ENCODE measurements at places on chromosomes 16 and 17.

DNA sequence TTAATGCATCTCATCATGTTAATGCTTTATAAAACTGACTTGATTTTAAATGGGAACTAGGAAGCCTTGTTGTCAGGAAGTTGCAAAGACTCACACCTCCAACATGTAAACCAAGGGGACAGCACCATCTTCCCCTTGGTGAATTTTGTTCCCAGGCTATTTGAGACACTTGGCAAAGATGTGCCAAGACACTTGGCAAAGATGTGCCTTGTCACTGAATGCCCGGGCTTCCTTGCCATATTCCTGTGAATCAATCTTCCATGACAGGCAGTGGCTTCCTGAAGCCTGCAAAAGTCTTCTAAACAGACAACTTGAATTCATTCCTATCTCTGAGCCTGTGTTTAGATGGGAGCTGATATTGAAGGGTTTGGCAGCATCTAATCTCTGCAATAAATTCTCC lies 465.4 kb upstream of the C16orf82 start:
- DNase-seq, result no peak

- DNase-seq, result no peak
Observed at GRCh38 chr17:63173903-63174302, 207.9 kb downstream of the TANC2 start.

DNA sequence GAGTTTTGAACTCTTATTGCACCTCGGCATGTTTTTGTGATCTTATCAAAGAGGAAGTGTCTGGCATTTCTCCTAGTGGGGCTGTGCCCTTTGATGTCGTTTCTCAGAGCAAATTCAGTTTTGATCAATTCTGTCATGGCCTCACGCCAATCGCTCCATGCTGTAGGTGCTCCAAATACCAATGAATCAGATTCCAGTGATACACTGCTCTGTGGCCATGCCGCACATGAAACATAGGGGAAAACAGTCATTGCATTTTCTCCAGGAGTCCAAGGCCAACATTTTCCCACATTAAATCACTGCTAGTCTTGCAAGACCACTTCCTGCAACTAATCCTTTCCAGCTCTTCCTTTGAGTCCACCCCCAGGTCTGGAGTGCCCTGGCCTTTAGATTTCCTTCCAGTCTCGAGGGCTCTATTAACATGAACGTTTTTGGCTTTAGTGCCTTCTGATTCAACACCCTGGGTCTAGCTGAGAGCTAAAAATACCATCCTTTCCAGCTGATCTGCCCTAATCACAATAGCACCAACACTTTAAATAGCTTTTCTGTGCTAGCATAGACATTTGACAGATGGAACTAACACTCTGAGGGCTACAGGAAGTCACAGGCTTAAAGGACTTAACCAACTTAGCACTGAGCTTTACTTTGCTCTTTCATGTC lies 18.2 kb upstream of the RASL10B start:
- DNase-seq, result no peak

DNA sequence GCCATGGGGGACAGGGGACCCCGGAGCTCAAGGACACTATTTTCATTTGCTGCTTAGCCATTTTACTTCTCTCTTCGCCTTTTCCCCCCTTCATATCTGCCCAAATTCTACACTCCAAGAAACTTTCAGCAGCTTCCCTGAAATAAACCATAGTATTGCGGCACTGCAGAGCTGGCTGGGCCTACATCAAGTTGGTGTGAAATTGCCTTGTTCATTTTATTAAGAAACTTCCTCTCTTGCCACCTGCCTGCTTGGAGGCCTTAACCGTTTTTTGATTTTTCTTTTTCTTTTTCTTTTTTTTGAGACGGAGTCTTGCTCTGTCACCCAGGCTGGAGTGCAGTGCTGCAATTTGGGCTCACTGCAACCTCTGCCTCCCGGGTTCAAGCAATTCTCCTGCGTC lies 7.4 kb upstream of the CPNE2 start:
- DNase-seq, result no peak

DNA sequence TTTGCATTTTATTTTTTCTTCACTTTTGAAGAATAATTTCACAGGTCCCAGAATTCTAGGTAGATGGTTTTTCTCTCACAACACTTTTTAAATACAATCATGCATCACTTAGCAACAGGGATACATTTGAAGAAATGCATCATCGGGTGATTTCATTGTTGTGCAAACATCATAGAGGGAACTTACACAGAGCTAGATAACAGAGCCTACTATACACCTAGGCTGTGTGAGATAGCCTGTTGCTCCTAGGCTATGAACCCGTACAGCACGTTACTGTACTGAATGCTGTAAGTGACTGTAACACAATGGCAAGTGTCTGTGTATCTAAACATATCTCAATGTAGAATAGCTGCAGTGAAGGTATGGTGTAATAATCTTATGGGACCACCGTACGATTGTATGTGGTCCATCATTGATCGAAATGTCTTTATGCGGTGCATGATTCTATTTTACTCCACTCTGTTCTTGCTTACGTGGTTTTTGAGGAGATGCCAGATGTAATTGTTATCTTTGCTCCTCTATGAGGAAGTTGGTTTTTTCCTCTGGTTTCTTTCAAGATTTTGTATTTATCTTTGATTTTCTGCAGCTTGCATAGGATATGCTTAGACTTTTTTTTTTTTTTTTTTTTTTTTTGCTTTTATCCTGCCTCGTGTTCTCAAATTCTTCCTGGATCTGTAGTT lies 35.5 kb upstream of the TMEM92 start:
- DNase-seq, result no peak

- no peak for DNase-seq
Observed at GRCh38 chr17:4583782-4584100, 588 bp upstream of the SMTNL2 start.

- no peak for DNase-seq
Observed at GRCh38 chr16:48064971-48065370, 90.8 kb downstream of the ABCC12 start.

- peak; percentile 2 for DNase-seq
Observed at GRCh38 chr16:80273635-80274538, 266.9 kb upstream of the DYNLRB2 start.

DNA sequence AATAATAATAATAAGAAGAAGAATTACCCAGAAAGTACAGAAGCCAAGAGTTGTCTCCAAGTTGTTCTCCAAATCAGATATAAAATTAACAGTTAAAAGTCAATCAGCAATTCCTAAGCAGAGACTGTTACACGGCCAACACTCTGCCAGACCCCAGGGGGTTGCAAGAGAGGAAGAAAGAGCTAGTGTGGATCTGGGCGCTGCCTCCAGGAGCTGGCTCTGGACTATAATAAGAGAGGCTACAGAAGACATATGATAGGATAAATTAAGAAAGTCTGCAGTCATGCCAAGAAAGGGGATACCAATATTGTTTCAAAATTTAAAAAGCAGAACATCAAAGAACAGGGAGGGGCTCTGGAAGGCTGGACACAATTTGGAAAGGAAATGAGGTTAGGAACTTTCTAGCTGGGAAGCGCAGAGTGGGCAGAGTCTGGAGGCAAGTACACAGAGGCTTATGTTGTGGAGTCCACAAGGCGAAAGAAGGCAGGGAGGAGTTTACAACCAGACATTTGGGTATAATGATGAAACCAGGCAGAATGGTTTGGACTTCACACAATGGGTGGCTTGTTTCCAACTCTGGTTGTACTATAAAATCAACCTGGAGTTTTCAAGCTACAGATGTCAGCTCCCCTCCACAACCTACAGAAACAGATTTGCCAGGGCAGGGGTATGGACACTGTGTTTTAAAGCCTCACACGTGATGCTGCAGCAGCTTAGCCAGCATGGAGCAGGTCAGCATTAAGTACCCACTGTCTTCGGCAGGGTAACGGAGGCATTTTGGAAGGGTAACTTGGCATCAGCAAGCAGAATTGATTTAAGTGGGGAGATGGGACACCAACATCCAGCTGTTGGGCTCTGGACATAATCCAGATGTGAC lies 49.4 kb downstream of the SLC39A11 start:
- no peak for DNase-seq

DNA sequence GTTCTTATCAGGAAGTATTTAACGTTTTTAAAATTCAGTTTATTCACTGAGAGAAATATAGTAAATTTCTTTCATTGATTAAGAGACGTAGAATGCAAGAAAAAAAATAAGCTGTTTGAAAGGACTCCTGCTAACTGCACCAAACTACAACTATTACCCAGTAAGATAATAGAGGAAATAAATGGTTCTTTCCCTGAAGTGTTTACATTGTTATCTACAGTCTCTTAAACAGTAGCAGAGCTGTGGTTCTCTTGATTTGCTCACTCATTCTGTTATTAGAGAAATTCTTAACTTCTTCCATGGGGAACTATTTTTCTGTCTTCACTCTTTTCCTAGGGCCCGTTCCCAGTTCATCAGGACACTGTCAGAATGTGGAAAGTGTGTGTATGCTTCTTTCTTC lies 973.0 kb downstream of the KCNJ2 start:
- no peak for DNase-seq

GRCh38 chr16:1908983-1909382 lies 9.2 kb downstream of the HS3ST6 start:
- DNase-seq, result no peak

GRCh38 chr16:57882206-57882605 lies 79.9 kb upstream of the KIFC3 start:
- DNase-seq, result no peak

Data from activated CD4-positive, alpha-beta T cell treated with anti-CD3 and anti-CD28 coated beads, Interleukin-2, Interleukin-6, amounts not matched to agents 100 ng/mL and 50 ng/mL, durations not matched to agents 16 hours and 8 hours (primary cell).